Activated CD4-positive, alpha-beta T cell treated with anti-CD3 and anti-CD28 coated beads, Interleukin-2, amount 50 U/mL, for 4 hours (primary cell): ENCODE measurements at places on chromosomes 6 and 20.

DNA sequence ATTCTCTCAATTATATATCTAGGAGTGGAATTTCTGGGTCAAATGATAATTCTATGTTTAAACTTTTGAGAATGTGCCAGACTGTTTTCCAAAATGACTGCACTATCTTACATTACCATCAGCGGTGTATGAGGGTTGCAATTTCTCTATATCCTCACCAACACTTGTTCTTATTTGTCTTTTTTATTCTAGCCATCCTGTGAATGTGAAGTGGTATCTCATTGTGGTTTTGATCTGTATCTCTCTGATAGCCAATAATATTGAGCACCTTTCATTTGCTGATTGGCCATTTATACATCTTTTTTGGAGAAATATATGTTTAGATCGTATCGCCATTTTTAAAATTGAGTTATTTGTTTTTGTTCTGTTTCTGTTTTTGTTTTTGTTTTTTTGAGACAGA lies 32.3 kb downstream of the C20orf203 start:
- no peak for DNase-seq

- no peak for DNase-seq
These were observed 18.8 kb downstream of the RFPL4B start for GRCh38 chr6:112365952-112366351.

DNA sequence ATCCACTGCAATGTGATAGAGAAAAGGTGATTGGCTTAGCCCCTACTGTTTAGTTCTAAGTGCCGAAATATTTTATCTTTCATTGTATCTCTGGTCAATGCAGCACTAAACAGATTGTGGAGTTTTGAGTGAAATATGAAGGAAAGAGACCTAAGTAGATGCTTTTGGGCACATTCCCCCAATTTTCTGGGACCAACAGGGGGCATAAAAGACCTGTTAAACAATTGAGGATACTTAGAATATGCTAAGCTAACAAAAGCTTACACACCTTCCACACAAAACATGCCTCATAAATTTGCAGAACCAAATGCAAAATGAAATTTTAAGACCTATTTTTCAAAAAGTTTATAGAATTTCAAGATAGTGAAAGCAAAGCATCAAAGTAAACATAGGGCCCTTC lies 746.9 kb downstream of the TBC1D32 start:
- no peak for DNase-seq

DNA sequence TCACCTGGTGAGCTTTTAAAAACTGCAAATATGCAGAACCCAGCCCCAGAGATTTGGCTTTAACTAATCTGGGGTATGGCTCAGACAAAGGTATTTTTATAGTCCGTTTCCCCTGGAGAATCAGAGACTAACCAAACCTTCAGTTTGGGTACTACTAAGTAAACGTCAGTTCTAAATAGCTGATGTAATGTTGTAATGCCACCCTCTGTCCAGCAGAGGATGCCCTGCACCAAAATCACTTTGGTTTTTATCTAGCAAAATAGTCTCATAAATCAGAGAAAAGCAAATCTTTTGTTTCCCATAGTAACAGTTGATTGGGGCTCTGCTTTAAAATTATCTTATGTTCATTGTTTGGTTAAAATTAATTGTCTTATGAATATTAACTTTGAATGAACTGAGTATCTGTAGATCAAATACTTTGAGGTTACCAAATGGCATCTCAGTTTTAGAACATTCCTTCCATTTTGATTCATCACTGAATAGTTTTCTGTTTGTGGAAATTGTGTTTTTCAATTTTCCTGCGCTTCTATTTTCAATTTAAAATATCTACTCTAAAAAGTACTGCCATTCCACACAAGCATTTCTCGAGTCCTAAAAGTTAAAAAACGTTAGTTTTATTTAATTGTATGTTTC lies 278.3 kb upstream of the PLCB4 start:
- no peak for DNase-seq

DNA sequence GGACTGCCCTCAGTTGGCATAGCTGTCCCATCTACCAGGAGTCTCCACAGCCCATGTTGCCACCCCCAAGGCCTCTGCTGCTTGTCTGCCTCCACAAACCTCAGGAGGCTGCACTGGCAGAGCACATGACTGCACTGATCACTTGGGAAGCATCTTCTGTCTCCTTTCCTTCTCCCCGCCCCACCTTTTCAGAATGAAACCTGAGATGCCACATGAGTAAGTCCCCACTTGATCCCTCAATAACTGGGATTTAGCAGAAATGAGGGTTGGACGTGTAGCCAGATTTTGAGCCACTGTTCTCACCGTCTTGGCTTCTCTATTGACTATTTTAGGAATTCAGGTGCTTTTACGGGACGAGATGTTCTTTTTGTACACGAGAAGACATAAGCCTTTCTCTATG lies 328.4 kb downstream of the CDC5L start:
- DNase-seq: no peak

DNA sequence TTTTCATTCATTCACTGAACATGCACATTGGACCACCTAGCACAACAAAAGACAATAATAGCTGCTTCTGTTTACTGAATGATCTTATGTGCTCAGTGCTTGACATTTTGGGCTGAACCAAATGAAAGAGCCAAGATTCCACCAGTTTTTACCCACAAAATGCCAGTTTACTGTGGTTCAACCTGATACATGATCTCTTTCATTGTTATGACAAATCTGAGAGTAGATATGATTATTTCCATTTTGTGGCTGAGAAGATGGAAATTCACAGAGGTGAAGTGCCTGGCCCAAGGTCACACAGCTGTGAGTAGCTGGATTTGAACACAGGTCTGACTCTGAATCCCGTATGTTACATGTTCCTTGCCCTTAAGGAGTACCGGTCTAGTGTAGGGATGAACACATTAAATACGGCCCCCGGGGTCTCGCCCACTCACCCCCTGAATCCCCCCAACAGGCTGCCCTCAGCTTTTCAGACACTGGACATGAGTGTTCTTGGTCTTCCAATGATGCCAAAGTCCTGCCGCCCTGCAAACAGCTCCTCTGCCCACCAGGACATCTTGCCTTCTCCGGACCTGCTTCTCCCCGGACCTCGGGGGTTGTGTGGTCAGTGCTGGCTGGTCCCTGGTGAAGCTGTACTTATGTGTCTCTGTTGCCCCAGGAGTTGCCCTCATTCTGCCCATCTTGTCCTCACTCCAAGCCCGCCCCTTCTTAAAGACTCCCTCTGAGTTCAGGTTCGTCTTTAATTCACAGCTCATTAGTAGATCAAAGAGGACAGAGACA lies 58.6 kb upstream of the SLC32A1 start:
- no peak for DNase-seq

DNA sequence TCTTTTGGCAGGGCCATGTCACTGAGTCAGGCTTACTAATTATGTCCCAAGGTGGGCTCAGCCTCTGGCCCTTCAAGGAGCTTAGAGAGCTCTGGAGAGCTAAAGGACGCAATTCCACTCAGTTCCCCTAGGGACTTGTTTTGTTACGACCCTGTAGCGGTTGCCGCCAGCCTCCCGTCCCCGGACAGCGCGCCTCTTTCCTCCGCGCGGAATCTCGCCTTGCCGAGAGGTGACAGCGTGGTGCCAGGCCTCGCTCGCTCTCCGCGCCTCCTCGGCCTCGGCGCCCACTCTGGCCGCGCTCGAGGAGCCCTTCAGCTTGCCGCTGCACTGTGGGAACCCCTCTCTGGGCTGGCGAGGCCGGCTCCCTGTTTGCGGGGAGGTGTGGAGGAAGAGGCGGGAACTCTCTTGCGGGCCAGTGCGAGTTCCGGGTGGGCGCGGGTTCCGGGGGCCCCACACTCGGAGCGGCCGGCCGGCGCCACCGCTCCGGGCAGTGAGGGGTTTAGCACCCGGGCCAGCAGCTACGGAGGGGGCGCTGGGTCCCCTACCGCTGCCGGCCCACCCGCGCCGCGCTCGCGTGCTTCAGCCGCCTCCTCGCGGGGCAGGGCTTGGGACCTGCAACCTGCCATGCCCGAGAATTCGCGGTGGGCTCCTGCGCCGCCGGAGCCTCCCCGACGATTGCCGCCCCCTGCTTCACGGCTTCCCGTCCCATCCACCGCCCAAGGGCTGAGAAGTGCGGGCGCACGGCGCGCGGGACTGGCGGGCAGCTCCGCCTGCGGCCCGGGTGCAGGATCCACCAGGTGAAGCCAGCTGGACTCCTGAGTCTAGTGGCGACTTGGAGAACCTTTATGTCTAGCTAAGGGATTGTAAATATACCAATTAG lies 9.9 kb upstream of the ZNF311 start:
- DNase-seq: no peak

- no peak for DNase-seq
These were observed 5.4 kb upstream of the GINM1 start for GRCh38 chr6:149560736-149561135.

GRCh38 chr20:33769043-33769442 lies 37.2 kb downstream of the ZNF341 start:
- DNase-seq: no peak
